NCI-H2107 (cell line): ENCODE measurements at places on chromosomes 16 and 17.

GRCh38 chr17:55416000-55416399 is 5.6 kb downstream of the MMD start:
- no peak for DNase-seq

DNA sequence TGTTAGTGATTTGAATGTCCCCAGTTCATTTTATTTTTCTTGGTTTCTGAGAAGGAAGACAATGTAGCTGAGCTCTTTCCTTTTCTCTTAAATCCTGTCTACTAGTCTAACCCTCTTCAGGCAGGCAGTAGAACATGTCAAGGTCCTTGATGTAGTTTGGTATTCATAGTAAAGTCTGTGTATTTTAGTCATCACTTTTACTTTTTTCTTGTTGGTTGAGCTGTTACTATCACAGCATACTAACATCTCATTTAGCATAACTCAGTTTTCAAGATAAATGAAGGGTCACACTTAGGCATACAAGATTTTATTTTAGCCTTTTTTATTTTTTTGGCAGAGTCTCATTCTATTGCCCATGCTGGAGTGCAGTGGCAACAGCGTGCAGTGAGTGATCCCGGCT is 70.5 kb downstream of the KPNA2 start:
- DNase-seq: no peak

DNA sequence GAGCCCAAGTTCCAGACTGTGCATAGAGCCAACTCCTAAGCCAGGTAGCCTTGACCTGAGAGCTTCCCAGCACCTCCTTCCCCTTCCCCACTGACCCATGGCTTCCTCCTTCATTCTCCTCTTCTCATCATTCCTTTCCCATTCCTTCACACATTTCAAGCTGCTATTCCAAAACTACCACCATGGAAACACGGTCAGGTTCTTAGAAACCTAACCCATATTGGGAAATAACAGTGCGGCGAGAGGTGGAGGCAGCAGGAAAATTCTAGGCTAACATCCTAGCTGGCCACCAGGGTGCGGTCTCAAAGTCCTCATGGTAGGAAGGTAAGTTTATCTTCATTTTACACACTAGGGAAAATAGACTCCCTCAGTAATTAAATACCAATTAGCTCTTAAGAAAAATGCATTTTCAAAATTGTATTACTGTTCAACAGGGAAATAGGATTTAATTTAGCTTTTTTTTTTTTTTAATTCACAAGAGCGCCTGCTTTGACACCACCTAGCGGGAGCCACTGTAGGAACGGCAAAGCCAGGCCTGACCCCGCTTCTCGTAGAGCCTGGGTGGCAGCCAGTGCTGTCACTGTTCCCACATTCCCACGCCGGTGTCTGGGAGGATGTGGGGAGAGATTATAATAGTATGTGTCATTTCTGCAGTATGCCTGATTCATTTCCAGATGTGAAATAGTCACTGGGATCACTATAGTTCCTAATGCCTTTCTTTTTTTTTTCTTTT is 14.0 kb upstream of the SPHK1 start:
- no peak for DNase-seq

DNA sequence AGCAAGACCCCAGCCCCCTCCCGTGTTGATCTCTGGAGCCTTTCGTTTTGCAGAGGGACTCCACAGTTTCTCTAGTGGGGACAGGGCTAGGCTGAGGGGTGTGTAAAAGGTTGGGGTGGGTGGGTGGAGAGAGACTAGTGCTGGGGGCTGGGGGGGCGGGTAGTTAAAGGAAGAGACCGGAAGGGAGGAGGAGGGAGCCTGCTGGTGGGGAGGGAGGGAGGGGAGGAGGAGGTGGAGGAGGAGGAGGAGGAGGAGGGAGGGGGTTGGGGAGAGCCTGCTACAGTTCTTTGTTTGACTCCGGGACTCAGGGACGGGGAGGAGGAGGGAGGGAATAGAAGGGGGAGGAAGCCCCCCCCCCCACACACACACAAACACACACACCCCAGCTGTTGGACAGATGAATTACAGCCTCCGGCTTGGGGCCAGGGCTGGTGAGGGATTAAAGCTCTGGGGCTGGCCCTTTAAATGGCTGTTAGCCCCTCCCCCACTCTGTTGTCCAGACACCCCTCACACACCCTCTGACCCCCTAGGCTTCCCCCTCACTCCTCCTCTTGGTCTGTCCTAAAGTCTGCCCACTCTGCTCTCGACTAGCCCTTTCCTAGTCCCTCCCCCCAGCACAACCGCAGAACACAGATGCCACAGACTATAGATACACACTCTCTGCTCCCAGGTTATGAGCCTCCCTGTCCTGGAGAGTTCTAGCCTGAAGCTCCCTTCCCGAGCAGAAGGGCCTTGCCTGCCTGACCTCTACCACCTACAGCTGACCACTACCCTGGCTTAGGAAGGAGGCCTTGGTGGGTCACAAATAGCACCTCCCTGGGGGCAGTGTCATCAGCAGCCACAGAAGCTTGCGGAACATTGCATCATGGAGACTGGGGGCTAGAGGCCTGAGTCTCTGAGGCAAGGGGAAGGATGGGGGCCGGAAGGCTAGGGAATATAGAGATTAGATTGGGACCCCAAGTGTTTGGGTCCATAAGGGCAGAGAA is 4.4 kb downstream of the KDM6B start:
- DNase-seq: no peak

DNA sequence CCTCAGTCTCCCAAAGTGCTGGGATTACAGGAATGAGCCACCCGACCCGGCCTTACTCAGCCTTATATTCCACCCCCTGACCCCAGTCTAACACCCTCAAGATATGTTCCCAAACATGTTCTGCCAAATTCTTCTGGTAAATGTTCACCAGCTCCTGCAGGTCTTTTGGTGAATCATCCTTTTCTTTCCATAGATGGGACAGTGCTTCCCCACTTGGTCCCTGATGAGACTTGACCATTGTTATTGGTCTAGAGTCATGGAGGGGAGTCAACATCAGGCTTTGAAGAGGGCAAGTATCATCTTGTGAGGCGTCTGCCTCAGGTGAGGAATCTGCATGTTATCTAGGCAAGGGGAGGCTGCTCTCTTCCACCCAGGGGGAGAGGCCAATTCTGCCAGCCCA is 10.4 kb upstream of the RUNDC3A start:
- no peak for DNase-seq

DNA sequence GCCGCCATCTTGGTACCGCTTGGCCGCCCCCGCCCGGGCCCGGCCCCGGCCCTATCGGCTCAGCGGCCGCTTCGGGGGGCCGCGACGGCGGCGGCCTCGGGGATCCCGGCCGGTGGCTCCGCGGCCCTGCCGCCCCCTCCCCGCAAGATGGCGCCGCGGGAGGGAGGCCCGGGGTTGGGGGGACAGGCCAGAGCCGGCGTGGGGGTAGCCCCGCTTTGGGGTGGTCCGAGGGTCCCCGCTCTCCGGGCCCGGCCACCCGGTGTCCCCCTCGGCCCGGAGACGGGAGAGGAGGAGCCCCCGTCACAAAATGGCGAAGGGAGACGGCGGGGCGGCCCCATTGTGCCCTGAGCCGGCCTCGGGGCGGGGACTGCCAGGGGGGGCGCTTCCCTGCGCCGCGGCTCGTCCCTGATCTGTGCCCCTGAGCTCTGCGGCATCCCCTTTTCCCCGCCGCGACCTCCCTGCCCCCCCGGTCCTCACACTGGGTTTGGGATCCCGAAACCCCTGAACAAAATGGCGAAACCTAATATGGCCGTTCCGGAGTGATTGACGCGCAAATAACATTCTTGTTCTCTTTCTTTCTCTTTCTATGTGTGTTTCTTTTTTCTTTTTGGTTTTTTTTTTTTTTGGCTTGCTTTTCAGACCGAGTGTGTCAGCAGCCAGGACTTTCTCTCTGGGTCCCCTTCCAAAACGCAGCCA is 986 bp downstream of the HAPSTR1 start:
- no peak for DNase-seq

DNA sequence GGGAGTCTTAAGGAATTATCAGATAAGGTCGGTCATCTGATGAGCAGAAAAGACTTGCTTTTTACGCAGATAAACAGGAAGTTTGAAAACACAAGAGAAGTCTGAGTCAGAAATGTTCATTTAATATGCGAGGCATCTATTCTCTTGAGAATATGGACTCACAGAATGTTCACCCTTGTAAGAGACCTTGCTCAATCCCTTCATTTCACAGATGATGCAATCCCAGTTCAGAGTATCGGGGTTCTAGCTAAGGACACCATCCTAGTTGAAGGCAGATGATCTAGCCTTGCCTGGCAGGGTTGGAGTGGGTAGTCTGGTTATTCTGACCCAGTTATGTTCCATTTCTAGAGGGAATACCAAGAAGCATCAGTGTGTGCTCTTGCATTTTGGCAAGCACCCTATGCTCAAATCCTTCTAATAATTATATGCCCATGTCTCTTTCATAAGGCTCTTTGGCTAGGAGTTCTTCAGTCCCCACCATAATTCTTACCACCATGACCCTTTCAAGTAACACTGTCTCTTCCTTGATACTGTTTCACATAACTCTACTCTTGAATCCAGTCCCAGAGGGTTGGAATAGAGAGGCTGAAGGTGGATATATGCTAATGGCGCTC is 42.5 kb downstream of the YPEL2 start:
- DNase-seq: no peak

- no peak for DNase-seq
Measured at GRCh38 chr17:73980517-73980916, 223.0 kb upstream of the RPL38 start.

GRCh38 chr16:50269769-50270509 is 3.6 kb downstream of the ADCY7 start:
- DNase-seq: no peak

GRCh38 chr17:31859487-31860008 is 504 bp upstream of the COPRS start:
- DNase-seq: no peak

- no peak for DNase-seq
Measured at GRCh38 chr17:28470266-28470913, 3.1 kb upstream of the SLC13A2 start.

GRCh38 chr16:83994087-83994486 is 26.0 kb downstream of the NECAB2 start:
- no peak for DNase-seq

- DNase-seq: no peak
Measured at GRCh38 chr16:83046664-83047063, 419.9 kb downstream of the CDH13 start.

DNA sequence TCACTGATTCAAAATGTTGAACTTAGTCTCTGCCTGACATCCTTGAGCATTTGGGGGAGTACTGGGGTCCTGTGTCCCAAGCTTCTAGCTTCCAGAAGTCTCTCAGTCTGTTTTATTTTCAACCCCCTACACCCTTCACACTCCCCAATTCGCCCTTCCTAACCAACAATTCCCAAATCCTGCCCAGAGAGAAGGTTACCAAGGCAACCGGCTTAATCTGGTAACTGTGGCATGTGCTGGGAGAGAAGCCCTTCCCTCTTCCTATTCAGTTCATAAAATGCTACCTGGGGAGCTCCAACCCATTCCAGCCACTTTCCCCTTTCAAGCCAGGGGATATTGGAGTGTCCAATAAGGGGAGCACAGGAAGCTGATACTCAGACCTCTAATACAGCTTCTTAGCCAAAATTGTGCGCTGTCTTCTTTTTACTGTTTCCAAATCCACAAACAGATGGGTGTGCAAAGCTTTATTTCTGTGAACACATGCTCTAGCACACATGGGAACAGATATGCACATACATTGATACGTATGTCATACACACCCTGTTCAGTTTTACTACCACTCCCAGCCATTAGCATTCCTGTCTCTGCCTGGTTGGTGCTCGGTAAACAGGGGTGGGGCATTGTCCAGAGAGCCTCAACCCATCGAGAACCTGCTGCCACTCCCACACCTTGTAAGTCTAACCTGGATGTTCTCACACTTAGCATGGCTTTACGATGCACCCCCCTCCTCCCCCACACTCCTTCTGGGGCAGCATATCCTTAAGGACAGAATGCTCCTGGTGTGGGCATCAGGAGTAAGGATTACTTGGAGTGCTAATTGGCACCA is 1.1 kb upstream of the RAPGEFL1 start:
- no peak for DNase-seq

DNA sequence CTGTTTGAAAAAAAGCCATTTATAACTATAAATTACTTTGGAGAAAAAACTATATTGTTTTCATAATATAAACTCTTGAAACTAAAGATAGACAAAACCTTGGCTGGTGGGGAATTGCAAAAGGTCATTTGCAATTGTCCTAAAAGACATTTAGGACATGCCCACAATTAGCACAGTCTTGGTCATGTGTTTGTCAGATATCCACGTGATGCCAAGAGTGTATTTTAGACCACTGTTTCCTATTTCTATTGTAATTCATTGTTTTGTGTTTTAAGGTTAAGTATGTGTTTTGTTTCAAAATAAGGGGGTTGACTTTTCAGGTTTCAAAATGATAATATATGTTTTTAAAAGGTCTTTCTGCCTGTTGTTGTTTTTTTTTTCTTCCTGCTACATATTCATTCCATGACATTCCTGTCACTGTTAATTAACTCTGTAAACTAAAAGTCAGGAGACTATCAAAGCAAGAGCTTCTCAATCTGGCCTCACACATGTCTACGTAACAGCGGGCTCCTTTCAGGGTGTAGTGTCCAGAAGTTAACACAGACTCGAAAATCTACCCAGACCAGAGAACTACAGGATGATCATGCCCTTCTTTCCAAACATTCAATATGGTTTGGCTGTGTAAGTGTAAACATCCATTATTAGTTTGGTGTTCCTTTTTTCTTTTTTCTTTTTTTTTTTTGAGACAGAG is 58.7 kb downstream of the COG7 start:
- no peak for DNase-seq

DNA sequence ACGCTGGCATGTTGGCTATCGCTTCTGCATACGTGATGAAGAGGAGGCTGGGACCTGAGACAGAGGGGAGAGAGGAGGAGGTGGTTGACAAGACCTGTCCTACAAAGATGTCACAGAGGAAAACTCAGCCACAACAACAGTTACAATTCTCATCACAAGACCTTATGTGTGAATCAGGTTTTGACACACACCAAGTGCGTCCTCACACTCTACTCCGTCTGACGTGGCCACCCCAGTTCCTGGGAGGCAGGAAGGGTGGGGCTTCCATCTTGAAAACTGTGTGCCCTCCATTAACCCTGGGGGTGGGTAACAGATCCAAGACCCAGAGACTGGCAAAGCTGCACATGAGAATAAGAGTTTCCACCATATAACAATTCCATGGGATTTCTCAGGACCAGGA is 24.1 kb downstream of the SLC6A4 start:
- DNase-seq: no peak

GRCh38 chr17:927611-928461 is 51.7 kb downstream of the NXN start:
- DNase-seq: no peak

DNA sequence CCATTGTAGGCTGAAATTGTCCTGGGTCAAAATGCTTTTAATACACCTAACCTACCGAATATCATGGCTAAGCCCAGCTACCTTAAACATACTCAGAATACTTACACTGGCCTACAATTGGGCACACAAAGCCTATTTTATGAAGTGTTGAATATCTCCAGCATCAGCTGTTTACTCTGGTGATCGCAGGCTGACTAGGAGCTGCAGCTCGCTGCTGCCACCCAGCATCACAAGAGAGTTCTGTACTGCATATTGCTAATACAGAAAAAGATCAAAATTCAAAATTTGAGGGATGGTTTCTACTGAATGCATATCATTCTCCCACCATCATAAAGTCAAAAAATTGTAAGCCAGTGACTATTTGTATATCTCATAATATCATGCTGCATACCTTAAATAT is 55.3 kb downstream of the ULK2 start:
- DNase-seq: no peak

GRCh38 chr17:74954665-74955421 is 17.7 kb downstream of the HID1 start:
- no peak for DNase-seq

GRCh38 chr17:46940692-46941404 is 17.9 kb downstream of the GOSR2 start:
- peak; percentile 68 for DNase-seq
